BJ (cell line): ENCODE measurements at places on chromosomes 2 and 18.

GRCh38 chr18:61581578-61582201, 248.5 kb downstream of the CDH20 start:
- DNase-seq: no peak

DNA sequence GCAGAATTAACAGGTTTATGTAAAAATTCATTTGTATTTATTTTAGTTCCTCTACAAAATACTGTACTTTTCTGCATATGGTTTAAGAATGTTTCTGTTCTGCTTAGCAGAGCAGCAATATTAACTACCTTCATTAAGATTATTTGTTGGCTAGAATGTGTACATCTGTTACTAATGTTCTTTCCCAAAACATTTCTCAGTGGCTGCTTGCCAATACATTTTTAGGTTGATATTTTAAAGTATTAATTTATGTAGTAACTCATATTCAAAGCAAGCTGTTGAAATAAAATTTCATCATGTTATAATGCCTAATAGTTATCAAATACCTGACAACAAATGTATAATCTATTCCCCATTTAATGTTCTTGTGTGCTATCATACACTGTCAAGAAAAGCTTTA, 40.3 kb downstream of the PRKD3 start:
- DNase-seq: no peak

- no peak for DNase-seq
Measured at GRCh38 chr18:44323125-44323524, 357.6 kb upstream of the SETBP1 start.

GRCh38 chr2:16537347-16537746, 128.3 kb downstream of the CYRIA start:
- no peak for DNase-seq

DNA sequence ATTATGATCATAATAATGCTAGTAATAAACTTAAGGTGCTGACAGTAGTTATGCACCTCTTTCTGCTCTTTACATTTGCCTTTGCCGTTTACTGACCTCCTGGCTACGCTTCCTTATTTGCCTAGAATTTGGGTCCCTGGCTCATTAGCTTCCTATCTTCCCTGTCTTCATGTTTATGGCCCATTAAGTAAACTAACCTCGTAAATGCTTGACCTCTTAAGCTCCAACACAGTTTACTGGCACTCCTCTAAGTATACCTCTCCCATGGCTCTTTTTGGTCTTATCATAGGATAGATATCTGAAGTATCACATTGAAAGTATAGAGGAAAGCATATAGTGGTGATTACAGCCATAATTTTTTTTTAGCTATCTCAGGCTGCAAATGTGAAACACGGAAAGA, 657.3 kb upstream of the SLC39A10 start:
- DNase-seq: no peak
